ENCODE measurements at places on chromosomes 2 and 18.

GRCh38 chr2:107534926-107535325, 291.8 kb upstream of the RGPD4 start:
- ATAC-seq = no peak

- ATAC-seq = no peak
These were observed 84.4 kb upstream of the LYPD1 start for GRCh38 chr2:132754392-132754791.

GRCh38 chr2:230739961-230740360, 27.3 kb downstream of the CAB39 start:
- peak; percentile 67 for ATAC-seq

DNA sequence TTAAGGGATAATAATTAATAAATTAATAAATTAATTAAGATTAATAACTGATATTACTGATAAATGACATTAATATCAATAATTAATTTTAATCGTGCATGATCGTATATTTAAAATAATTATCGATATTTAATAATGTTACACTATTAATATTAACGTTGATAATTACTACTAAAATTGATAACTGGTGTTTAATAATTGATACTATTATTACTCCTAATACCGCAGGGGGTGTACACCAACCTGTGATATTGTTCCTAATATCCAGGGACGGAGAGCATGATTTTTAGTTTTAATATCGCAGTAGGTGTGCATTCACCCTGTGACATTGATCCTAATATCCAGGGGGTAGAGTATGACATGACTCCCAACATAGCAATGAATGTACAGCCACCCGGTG, 1930.8 kb downstream of the SUCLG1 start:
- ATAC-seq = no peak

DNA sequence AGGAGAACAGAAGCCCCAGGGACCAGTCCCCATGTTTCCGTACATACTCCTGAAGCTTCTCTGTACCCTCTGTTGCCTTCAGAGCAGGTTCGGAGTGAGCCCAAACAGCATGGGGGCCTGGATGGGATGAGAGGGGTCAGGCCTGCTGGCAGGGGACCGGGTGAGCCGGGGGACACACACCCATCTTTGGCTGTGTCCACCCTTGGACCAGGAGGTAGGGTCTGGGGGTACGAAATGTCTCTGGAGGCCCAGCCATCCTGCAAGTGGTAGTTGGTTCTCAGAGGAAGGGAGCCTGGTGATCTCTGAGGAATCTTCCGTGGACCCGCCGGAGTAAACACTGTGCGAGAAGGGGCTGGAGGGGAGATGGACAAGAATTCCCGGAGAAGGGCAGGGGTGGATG, 15.3 kb downstream of the FBLN7 start:
- ATAC-seq = no peak

- ATAC-seq = no peak
These were observed 125.9 kb upstream of the CXCR4 start for GRCh38 chr2:136243638-136244535.

DNA sequence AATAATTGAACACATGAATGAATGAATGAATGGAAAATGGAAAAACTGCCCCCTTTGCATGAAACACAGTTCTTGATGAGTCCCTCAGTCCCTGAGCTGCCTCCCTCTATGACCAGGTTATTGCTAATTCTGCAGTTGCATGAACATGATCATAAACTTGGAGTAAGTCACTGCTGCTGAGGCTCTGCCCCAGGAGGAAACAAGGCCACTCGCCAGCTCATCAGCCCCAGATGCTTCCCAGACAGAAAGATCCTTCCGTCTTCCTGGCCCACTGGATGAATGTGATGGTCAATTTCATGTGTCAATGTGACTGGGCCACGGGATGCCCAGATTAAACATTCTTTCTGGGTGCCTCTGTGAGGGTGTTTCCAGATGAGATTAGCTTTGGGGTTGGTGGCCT, 16.4 kb downstream of the GPR45 start:
- no peak for ATAC-seq

DNA sequence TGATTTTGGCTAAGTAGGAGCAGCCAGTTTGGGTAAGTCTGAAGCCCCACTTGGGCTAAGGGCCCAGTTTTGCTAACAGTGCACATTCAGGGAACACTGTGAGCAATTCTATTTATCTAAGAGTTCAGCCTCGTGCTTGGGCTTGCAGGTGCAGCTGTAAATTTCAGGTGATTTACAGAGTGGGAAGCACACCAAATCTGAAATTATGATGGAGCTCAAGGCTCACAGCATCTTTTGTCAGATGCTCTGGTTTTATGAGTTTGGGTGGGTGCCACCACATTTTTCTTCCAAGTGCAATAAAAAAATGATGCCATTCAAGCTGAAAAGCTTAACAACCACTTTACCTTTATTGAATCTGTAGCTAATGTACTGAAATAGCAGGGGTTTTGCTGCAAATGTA, 671.2 kb downstream of the LRRTM4 start:
- ATAC-seq = no peak

DNA sequence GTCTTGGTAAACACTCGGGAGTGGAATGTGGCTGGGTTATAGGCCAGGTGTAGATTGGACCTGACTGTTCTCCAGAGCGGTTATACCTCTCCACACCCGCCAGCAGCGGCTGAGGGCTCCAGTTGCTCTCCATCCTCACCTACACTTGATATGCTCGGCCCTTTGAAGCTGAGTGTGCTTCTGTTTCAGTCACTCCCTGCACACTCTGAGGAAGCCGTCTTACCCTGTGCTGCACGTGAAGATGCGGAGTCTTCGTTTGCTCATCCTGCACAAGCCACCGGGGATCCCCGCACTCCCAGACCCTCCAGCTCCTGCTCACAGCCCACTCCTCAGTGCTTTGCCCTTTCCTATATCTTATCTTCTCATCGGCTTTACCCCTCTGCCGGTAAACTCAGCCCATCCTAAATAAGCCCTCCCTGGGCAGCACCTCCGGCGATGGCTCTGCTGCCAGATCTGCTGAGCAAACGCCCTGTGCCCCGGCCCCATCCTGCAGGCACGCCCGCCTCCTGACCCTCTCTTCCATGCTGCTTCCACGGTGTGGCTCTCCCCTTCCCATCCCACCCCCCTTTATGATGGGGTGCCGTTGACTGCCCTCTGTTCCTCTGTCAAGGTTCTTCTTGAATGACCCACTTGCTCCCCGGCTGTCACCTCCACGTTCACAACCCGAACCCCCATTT, 47.3 kb upstream of the ODC1 start:
- ATAC-seq = no peak

DNA sequence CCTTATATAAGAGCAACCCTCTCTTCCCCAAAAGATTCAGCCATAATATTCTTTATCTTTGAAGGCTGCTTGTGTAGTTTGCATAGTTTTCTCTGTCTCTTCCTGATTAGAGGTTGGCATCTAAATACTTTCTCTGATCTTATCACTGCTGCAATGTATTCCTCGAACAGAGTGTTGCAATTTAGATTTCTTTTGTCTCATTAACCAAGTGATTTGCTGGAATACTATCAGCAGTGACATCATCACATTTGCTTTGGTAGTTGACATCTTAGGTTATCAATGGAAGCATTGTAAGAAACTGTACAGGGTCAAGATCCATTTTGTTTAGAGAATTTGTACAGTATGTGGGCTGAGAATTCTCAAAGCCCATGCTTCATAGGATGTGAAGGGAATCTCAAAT, 72.0 kb upstream of the NEUROD1 start:
- no peak for ATAC-seq

- peak; percentile 48 for ATAC-seq
These were observed at the start of gene TMEM37 for GRCh38 chr2:119431155-119431975. TSS of gene TMEM37 (plus strand) at chr2:119431854. CDS start at chr2:119431904, 50 bp downstream.

GRCh38 chr2:56682397-56682760, 498.6 kb downstream of the CCDC85A start:
- no peak for ATAC-seq

- ATAC-seq = no peak
These were observed 321.6 kb upstream of the LYPD1 start for GRCh38 chr2:132991471-132992045.

DNA sequence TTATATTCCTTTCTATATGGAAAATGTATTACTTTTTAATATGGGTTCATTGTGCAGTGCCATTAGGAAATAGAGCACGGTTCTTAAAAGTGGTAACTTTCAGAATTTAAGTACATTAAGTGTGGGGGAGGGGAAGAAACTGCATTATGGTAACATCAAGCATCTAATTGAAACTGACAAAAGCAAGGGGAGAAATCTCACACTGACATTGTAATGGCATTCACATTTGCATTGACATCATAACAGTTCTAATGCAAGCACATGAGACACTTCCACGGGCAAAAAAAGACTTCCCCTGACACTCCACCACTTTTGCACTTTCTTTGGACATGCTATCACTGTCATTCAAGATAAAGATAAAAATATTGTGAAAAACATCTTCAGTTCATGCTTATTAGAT, 431.3 kb upstream of the SMIM21 start:
- no peak for ATAC-seq

DNA sequence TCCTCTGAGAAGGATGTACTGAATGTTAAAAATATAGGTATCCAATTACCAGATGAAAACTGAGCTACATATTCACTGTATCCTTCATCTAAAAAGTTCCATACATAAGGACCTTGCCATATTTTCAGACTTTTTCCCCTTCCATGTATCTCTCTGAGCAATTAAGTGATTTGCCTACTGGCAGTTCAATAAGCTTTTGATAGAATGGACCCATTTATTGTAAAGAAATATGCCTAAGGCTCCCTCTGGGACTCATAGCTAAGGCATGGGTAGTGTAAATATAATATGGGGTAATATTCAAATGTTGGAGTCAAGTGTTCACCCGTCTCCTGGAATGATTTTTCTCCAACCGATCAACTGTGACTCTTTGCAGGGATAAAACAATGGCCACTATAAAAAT, 135.4 kb upstream of the FSHR start:
- ATAC-seq = no peak

DNA sequence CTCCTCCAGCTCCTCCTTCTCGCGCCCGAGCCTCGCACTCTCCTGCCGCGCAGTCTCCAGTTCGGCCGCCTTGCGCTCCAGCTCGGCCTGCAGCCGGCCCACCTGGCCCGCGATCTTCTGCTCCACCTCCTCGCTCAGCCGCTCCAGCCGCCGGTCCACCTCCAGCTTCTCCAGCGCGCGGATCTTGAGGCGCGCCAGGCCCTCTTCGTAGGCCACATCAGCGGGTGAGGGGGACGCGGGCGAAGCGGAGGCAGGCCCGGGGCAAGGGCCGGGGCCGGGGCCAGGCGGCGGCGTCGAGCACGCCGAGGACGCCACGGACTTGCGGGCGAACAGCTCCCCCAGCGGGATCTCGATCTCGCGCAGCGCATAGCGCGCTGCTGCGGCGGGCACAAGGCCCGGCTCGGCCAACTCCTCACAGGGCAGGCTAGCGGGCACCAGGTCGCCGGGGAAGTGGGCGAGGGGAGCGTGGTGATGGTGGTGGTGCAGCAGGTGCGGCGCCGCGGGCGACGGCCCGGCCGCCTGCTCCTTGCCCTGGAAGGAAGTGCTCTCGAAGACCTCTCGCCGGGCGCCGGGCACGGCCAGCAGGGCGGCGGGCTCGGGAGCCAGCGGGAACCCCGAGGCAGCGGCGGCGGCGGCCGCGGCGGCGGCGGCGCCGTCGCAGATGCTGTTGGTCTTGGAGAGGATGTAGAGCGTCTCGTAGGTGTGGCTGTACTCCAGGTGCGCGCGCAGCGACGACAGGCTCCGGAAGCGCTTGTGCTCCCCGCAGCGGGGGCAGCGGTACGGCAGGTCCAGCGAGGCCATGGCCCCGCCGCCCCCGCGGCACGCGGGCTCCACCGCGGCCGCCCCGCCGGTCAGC, 15.2 kb downstream of the FBXO41 start:
- peak; percentile 89 for ATAC-seq

DNA sequence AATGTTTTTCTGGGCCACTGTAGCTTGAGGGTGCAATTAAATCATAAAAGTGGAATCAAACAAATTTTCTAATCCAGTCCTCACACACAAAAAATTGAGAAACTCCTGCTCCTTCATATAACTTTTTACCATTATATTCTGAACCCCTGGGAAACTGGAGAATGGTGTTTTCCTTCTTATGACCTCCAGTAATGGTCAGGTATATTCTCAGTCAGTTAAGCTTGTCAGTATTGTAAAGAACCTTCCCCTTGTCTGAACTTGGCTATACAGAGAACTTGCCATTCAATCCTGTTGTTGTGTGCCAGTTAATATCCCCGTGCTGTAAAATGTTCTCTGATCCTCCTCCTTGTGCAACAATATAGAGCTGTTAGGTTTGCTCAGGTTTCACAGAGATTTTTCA, 39.5 kb downstream of the ZNF804A start:
- ATAC-seq = no peak

DNA sequence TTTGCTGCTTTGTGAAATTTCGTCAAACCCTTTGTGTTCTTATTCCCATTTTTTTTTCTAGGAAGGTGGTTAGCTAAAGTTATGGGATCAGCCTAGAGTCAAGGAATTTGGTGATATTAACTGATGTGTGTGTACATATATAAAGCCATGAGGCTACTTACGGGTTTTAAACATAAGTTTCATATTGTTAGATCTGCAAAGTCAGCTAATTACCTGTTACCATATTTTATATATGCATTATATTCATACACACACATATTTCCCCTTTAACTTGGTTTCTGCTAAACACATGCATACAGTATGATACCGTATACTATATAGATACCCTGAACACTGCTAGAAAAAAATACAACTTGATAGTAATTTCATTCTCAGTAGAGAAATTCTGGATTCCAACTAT, 241.0 kb downstream of the NYAP2 start:
- ATAC-seq = no peak

GRCh38 chr2:7225848-7226247, 308.6 kb downstream of the RNF144A start:
- no peak for ATAC-seq

DNA sequence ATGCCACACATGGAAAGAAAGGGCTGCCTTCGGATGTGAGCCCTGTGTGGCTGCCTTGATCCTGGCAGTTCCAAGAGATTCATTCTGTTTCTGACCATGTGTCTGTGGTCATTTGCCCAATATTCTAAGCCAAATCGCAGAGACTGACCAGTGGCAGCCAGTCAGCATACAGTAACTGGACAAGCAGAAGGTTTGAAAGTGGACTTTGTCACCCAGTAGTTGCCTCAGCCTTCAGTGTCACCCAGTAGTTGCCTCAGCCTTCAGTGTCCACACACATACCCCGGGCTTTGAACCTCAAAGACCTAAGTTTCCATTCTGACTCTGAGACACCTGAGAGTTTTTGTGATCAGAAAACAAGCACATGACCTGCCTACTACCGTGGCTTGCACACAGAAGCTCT, 5.0 kb downstream of the RFX8 start:
- no peak for ATAC-seq

- ATAC-seq = no peak
These were observed 23.8 kb downstream of the ADRA2B start for GRCh38 chr2:96092573-96092877.

DNA sequence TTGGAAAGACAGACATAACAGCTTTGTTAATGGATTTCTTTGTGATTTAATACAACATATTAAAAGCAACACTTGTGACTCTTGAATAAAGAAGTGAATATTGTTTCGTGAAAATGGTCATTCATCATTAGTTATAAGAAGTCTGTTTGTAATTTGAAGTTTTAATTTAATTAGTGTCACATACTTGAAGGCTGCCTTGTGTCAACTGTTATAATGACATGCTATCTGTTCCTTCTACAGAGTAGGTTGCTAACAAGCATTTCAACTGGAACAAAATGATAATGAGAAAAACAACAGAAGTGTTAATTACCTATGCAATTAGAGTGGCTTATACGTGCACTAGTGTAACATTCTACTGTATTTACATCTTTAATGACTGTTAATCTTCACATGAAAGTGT, 624.7 kb downstream of the LRP1B start:
- ATAC-seq = no peak

- ATAC-seq = no peak
These were observed 304.4 kb upstream of the SLC39A10 start for GRCh38 chr2:195352581-195352980.

- ATAC-seq = no peak
These were observed 208.6 kb downstream of the MYO1B start for GRCh38 chr2:191453761-191454160.

GRCh38 chr18:56096861-56097260, 508.9 kb upstream of the TCF4 start:
- ATAC-seq = no peak
